ENCODE measurements at places on chromosomes 13 and 19. TPM values are rescaled to one million over a fixed set of nuclear protein-coding genes. Genes with fewer than 3 reads are reported as not detected.

GRCh38 chr13:32233062-32233461, 82.1 kb downstream of the ZAR1L start:
- DNase-seq = no peak

- DNase-seq = no peak
Measured at GRCh38 chr19:48646722-48647216, 782 bp upstream of the CA11 start.

DNA sequence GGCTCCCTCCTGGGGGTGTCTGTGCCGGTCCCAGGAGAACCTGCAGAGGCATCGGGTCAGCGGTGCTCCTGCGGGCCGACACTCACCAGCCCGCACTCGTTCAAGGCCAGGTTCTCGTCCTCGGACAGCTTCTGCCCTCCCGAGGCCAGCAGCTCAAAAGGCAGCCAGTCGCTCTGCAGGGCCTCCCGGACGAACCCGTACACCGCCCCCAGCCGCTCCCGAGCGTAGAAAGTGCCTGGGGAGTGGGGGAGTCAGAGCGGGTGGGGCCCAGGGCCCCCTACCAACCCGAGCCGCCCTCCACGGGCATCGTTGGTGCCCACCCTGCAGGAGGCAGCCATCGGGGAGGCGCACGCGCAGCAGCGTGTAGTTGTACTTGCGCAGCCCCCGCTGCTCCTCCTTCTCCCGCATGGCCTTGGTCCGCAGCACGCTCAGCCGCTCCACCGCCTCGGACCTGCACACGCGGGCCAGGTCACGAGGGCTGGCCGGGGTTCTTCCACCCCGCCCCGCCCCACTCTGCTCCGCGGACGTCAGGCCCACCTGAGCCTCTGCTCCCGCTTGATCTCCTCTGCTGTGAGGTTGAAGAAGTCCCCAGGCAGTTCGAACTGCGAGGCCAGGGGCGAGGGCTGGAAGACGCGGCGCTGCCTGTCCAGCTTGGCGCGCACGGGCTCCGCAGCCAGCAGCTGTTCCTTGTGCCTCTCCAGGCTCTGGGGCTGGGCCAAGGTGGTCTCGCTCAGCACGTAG, 11.5 kb downstream of the UBXN6 start:
- no peak for DNase-seq

DNA sequence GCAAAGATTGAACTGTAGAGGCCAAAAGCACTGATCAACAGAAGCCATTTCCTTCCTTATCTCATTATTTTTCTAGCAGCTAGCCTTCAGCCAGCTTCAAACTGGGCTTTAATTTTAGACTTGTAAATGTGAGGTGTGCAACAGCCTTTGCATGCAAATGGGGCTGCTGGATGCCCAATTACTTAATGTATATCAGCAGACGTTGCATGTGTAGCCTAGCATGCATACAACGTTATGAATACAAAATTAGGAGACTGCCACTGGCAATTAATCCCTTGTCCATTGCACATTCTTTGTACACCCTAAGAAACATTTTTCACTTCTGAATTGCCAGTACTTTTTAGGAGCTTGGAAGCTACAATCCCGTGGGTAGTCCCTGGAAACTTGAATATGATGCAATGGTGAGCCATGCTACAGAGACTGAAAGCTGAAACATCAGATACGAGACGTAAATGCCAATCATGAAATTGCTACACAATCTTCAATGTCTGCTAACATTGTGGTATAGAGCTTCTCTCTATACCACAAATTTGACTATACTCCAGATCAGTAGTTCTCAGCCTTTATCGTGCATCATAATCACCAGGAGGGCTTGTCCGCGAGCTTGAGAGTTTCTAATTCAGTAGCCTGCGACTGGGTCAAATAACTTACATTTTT, 20.2 kb downstream of the EPSTI1 start:
- DNase-seq = no peak

GRCh38 chr13:100339411-100339940, 249.1 kb downstream of the GGACT start:
- no peak for DNase-seq

GRCh38 chr19:15123900-15124299, 16.7 kb downstream of the SYDE1 start:
- DNase-seq = no peak

- no peak for DNase-seq
Measured at GRCh38 chr13:110834572-110834971, 80.3 kb downstream of the ANKRD10 start.

DNA sequence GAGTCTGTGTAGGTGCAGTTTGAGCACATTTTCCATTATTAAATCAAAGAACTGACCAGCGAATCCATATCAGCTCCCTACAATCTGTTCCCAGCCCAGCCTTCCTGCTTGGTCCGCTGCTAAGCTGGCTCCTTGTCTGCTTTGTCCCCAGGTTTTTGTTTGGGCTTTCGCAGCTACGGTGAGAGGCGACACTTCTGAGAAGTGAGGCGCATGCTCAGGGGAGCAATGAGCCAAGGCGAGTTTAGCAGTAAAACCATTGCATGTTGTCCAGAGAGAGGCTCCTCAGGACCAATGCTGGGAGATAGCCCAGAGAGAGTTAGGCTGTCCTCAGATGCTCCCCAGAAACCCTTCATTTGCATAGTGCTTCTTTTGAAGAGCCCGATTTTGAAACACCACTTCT, 162.0 kb downstream of the ITGBL1 start:
- no peak for DNase-seq

DNA sequence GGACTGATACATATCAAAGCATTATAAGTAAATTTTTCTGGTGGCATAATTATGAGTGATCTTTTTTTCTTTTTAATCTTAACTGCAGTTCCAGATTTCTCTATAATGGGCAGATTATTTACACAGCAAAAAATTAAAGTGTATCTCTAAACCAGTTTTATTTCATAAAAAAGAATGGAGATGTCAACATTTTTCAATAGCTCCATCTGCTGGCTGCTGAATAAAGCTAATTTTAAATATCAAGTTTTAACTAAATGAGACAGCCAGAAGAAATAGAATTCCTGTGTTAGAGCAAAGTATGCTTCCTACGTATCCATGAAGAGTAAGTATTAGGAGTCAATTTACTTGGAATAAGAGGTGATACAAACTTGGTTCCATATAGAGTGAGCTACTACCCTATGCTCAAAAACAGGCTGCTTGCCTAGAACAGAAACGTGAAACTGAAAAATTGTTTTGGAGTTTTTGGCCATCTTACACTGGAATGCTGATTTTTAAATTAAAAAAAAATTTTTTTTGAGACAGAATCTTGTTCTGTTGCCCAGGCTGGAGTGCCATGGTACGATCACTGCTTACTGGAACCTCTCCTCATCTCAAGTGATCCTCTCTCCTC, 5.0 kb upstream of the PDS5B start:
- no peak for DNase-seq

CCL25 gene
- not detected for total RNA-seq

HIPK4 gene
- total RNA-seq = not detected

GJA3 gene
- total RNA-seq = 0.21 TPM

NXNL1 gene
- not detected for total RNA-seq

Data from urinary bladder (tissue), 4 donors.